Stimulated activated CD4-positive, alpha-beta T cell treated with anti-CD3 and anti-CD28 coated beads, Interleukin-12 subunit alpha, Interleukin-12 subunit beta, amount 100 ng/mL, for 4 hours (primary cell): ENCODE measurements at places on chromosomes 2 and 18.

GRCh38 chr2:96325884-96326255 lies 753 bp downstream of the ITPRIPL1 start:
- DNase-seq, result peak; percentile 29

DNA sequence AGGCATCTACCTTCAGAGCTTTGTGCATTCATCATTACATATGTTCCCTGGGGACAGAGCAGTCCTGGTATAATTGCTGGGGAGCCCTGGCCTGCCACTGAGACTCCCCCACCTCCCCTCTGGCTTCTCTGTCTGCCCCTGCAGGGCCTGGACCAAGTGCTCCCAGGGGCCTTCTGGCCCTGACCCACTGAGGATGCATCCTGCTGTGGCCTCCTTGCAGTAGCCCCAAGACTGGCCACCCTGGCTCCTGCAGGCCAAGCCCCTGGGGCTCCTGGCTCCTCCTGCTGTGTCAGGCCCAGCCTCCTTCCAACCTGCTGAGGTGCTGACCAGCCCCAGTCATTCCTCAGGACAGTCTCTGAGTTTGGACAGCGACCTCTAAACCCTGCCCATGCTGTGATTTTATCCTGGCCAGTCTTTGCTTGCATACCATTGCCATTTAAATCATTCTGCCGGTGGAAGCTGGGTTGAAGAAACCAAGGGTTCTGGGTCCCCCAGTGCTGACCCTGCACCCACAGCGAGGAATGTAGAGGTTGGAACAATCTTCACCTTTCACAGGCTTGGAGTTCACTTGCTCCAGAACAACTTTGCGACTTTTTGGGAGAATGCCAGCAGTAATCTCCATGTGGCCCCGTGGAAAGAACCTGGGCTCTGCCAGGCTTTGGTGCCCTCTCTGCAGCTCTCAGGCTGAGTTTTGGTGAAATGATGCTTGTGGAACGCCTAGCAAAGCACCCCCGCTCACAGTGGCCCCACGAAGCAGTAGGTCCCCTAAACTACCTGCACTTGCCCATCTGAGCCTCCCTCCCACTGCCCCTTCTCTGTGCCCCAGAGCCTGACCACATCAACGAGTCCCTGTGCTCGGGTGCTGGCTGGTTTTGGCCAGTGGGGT lies 167.3 kb upstream of the GLI2 start:
- DNase-seq, result no peak

DNA sequence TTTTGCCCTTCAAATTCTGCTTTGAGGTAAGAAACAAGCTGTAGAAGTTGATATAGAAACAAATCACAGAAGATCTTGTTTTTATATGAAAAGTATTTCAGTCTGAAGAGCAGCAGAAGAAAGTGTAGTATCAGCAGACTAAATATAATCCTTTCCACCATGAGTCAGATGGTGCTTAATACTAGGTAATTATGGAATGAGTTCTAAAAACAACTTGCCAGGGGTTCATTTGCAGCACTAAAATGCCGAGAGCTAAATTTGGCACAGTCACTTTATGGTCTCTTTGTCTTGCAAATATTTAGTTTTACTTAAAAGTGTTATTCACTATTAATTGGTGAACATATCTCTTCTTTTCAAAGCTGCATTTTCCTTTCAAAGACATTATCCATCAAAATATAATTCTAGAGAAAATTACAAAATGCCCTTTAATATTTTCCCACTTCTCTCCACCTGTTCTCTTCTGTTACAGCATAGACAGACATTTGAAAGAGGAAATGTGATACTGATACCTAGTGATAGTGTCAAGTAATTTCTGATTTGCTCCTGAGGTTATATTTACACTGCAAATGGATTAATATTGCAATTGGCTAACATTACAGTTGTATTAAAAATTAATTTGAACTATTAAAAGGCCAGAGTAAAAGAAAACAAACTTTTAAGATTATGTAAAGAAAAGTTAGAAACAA lies 5.3 kb downstream of the MYL1 start:
- no peak for DNase-seq

- no peak for DNase-seq
Measured at GRCh38 chr2:44801841-44802776, 139.4 kb upstream of the SIX3 start.

DNA sequence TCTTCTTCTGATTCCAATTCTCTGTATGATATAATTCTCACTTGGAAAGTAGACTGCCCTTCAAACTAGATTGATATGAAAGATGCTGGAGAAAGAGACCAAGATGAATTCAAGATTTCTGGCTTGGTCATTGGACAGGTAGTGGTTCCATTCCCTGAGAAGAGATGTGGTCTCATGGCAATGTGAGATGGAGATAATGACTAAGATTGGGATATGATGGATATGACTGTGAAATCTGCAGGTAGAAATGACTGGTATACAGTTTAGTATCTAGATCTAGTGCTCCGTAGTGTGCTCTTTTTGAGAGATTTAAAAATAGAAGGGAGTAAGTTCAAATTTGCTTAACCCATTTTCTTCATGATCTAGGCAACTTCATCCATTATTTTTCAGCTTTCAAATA lies 425.4 kb upstream of the TRIB2 start:
- no peak for DNase-seq

DNA sequence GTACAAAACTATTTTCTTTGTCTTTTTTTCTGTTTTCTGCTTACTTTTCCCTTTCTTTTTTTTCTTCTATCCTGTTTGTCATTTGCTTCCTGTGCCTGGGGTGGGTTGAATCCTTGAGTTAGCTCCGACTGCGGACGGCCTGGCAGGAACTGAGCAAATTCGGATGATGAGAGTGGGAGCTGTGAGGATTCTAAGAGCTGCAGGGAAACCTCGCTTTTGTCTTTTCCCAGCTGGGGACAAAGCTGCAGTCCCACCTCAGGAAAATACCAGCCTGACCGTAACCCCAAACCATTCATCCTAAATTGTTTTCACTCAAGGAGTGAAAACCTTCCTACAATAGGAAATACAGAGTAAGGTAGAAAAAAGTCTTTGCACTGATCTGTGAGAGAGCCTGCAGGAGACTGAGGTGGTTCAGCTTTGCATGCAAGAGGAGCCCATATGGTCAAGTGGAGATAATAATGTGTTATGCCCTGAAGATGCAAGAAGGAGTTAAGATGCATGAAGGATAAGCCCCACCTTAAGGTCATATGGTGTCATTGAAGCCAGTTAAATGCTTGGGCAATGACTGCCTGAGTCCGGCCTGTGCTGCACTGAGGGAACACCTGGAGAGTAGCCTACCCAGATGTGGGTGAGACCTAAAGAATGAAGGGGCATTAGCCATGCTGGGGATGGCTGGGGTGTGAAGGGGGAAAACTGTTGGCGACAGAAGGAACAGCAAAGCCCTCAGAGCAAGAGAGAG lies 31.7 kb upstream of the ARL4C start:
- DNase-seq, result no peak

- no peak for DNase-seq
Measured at GRCh38 chr2:95015261-95015912, 10.1 kb upstream of the MAL start.

DNA sequence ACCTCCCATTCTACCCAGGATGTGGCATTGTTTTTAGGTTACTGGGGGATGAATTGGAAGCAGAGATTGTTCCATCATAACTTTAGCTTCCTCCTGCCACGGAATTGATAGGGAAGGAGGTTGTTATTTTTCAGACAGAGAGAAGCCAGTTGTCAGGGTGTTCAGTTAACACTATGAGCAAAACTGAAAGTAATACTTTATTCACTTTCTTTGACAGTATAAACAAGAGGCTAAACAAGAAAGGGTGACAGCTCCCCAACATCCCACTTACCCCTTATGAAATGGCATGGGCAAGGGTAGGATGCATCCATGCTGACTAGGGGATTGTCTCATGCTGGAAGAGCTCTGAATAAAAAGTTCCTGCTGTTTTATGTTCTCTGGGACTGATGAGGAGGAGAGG lies 36.4 kb upstream of the GAREM1 start:
- no peak for DNase-seq
